ENCODE measurements at places on chromosomes 5 and 9. TPM values are rescaled to one million over a fixed set of nuclear protein-coding genes. Genes with fewer than 3 reads are reported as not detected.

PCDH1 gene
- 19.7 TPM for polyA plus RNA-seq

C9orf153 gene
- polyA plus RNA-seq = 0.54 TPM

BTNL9 gene
- 5.6 TPM for polyA plus RNA-seq

LSM11 gene
- polyA plus RNA-seq = 8.0 TPM

PPP3R2 gene
- not detected for polyA plus RNA-seq

DNA sequence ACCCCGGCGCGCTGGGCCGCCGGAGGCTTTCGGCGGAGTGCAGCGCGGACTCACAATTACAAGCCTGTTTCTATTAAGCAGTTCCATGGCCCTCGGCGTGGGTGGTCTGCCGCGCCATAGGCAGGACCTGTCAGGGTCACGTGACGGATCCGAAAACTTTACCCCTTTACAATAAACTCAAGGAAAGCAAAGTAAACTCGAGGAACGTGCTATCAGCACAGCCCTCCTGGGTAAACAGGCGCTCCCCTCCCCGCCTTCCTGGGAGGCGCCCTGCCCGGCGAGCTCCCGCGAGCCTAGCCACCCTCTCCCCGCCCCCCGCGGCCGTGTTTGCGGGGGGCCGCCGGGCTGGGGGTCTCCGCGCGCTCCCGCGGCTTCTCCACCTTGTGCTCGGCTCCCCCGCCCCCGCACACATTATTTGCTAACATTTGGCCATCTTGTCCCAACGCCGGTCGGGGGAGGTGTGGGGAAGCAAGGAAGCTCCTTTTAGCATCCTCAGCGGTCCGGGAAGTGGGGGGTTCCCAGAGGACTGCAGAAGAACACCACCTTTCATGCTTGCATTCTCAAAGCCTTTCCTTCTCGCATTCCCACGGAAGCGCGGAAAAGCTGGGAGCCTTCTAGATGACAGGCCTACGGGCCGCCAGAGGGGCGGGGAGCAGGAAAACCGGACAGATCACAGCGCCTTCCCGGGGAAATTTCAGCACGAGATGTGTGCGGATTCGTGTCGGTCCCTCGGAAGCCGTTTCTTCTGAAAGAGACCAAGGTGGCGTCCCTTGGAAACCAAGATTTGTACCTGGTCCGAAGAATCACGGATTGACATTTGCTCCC is at the start of gene PTCH1:
Gene PTCH1 (minus strand): TSS at position 238 of the 825 bp plus-strand sequence.
- DNase-seq = no peak

- DNase-seq = no peak
Measured at GRCh38 chr5:77430726-77431125, 61.4 kb downstream of the WDR41 start.

DNA sequence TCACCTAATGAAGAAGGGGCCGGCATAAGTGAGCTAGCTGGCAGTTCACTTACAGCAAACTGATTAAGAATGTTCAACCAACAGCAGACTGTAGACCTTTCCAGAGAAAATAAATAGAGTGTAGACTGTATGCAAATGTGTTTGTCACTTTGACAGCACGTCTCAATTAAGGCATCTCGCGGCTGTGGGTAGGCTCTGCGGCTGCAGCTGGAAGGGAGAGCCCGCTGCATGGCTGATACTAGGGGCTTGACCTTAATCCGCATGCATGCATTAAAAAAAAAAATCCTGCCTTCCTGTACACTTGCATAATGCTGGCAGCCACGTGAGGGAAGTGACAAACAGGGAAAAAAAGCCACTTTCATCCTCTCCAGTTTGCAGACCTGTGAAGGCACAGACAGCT is 82.3 kb downstream of the CRB2 start:
- no peak for DNase-seq

DNA sequence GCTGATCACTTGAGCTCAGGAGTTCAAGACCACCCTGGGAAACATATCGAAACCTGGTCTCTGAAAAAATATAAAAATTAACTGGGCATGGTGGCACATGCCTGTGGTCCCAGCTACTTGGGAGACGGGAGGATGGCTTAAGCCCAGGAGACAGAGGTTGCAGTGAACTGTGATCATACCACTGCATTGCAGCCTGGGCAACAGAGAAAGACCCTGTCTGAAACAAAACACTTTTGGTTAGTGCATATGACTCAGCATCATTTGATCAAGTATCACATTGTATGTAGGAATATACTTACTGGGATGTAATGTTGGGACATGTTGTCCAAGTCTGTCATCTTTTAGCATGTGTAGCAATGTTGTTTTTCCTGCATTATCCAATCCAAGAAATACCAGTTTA is 12.0 kb downstream of the SAR1B start:
- DNase-seq = no peak

DNA sequence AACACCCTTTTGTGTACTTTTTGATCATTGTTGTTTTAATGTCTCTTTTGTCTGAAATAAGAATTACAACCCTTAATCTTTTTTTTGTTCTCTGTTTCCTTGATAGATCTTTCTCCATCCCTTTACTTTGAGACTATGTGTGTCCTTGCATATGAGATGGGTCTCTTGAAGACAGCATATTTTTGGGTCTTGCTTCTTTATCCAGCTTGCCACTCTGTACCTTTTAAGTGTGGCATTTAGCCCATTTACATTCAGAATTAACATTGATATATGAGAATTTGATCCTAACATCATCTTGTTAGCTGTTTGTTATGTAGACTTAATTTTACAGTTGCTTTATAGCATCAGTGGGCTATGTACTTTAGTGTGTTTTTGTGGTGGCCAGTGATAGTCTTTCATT is 382.5 kb downstream of the MED10 start:
- DNase-seq = no peak

GRCh38 chr5:174325431-174325830 is 279.9 kb downstream of the NSG2 start:
- DNase-seq = no peak

DNA sequence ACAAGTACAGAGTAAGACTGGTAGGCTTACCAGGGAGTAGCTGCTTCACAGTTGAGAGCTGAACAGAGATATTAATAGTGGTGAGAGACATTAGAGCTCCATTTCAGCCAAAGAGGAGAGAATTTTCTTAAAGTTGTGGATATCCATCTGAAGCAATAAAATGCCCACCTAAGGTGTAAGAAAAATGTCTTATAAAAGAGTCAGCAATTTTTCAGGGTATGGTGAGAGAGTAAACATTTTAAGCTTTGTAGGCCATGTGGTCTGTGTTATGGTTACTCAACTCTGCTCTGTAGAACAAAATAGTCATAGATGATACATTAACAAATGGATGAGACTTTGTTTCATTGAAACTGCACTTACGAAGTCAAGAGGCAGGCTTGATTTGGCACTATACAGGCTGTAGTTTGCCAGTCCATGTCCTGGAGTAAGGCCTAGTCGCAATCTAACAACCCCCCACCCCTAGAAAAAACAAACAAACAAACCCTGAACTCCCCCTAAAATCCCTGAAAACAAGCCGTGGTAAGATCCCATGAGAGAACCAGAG is 945.4 kb upstream of the SEMA6A start:
- no peak for DNase-seq

- no peak for DNase-seq
Measured at GRCh38 chr5:167608390-167609272, 682.8 kb upstream of the WWC1 start.

DNA sequence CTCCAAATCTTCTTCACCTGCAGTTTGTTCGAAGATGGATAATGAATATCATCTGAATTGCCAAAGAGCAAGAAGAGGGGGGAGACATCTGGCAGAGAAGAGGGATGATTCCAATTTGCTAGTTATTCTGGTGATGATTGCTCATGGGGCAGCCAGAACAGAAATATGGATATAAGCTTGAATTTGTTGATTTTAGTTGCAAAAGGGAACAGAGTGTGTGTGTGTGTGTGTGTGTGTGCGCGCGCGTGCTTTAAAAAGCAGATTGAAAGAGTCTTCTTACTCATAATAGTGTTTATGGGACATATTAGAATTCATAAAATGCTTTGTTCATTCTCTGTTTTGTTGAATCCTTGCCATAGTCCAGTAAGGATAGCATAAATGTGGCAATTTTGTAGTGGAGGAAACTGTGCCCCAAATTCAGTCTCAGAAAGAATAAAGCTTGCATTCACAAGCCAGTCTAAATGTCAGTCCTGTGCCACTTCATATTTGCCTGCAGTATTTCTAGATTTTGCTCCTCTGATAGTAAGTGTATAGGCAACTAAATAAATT is 436.3 kb upstream of the KLF4 start:
- no peak for DNase-seq

- no peak for DNase-seq
Measured at GRCh38 chr9:134314039-134314949, 12.0 kb upstream of the RXRA start.

- DNase-seq = no peak
Measured at GRCh38 chr5:59234236-59234635, 651.4 kb downstream of the RAB3C start.
